ENCODE measurements at places on chromosomes 13 and 19. TPM values are rescaled to one million over a fixed set of nuclear protein-coding genes. Genes with fewer than 3 reads are reported as not detected.

C19orf73 gene
- polyA plus RNA-seq = 3.7 TPM

CACNA1A gene
- polyA plus RNA-seq = 0.22 TPM

ZNF229 gene
- polyA plus RNA-seq = 0.16 TPM

RASAL3 gene
- 37.4 TPM for polyA plus RNA-seq

CDX2 gene
- not detected for polyA plus RNA-seq

CYP2S1 gene
- not detected for polyA plus RNA-seq

APOC4 gene
- polyA plus RNA-seq = not detected

FGF22 gene
- polyA plus RNA-seq = not detected

OLFM4 gene
- polyA plus RNA-seq = not detected

ZNF221 gene
- 1.0 TPM for polyA plus RNA-seq

KIR2DL1 gene
- polyA plus RNA-seq = not detected

ZNF540 gene
- polyA plus RNA-seq = 4.8 TPM

SUPT20H gene
- polyA plus RNA-seq = 66.2 TPM

SOHLH2 gene
- not detected for polyA plus RNA-seq

GRCh38 chr13:101544979-101545378, 92.5 kb downstream of the ITGBL1 start:
- no peak overlapping the region for H3K4me3 ChIP-seq
- no peaks in the 10 kb centered on the region for H3K4me1 ChIP-seq
- DNase-seq = no peak
- H3K27ac ChIP-seq = no peak overlapping the region
- H3K27me3 ChIP-seq = no peaks in the 10 kb centered on the region
- no peaks in the 10 kb centered on the region for H3K36me3 ChIP-seq

- DNase-seq = no peak
- no peaks in the 10 kb centered on the region for H3K4me1 ChIP-seq
- H3K36me3 ChIP-seq = no peaks in the 10 kb centered on the region
- H3K27ac ChIP-seq = no peak overlapping the region
Observed at GRCh38 chr19:33684538-33685232, 62.9 kb downstream of the CHST8 start.

DNA sequence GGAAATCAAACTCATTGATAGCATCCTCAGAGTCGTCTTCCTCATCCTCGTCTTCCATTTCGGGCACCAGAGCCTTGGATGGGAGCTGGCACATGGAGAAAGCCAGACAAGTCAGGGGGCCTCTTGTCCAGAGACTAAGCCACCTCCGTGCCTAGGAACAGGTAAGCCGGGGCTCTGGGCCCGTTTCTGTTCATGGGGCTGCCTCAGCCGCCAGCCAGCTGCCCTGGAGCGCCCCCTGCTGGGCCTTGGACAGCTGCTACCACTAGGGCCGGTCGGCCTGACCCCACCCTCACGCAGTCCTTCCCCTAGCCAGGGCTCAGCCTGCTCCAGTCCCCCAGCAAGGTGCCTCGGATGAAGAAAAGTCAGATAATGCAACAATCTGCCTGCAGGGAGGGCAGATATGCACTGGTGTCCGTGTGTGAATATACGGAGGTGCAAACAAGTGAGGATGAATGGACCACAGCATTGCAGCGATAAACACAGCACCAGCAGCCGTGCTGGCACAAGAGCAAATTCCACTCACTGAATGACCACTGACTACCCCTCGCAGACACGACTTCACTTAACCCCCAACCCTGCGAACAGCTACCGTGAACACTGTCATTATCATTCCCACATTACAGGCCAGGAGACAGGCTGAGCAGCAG, 11.9 kb upstream of the PRKD2 start:
- no peaks in the 10 kb centered on the region for H3K27me3 ChIP-seq
- peak; percentile 79 for DNase-seq
- H3K27ac ChIP-seq = no peak overlapping the region
- peaks cover 9% of the 10 kb centered on the region for H3K4me1 ChIP-seq

- no peaks in the 10 kb centered on the region for H3K36me3 ChIP-seq
- DNase-seq = no peak
- H3K4me1 ChIP-seq = peaks cover 7% of the 10 kb centered on the region
- no peaks in the 10 kb centered on the region for H3K27me3 ChIP-seq
- H3K27ac ChIP-seq = no peak overlapping the region
- no peak overlapping the region for H3K4me3 ChIP-seq
Observed at GRCh38 chr19:15588265-15588664, 26.8 kb upstream of the CYP4F8 start.

DNA sequence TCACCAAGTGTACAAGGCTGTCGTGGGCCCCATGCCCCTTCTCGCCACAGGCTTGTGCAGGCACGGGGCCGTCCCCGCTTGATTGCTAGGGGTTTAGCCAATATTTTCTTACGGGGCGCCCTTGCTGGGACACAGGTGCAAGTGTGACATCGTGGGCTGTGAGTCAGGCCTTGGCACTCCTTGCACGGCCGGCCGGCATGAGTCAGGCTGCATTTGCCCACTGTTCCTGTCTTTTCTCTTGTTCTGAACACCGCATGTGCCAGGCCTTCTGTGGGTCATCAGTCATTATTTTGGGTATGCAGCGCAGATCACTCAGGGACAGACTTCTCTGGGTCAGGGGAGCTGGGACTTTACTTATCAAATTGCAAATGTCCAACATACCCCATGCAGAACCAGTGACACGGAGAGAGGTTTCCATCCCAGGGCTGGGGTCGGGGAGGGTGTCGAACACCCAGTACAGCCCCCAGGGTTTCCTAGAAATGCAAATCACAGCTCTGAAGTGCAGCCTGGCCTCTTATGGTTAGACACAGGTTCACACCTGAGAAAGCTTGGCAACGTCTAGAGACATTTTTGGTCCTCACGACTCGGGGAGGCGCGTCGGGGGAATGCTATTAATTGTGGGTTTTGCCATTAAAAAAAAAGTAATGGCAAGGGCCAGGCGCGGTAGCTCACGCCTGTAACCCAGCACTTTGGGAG, 22.5 kb upstream of the KLF2 start:
- H3K36me3 ChIP-seq = no peaks in the 10 kb centered on the region
- no peak for DNase-seq
- H3K27me3 ChIP-seq = no peaks in the 10 kb centered on the region
- no peak overlapping the region for H3K4me3 ChIP-seq
- H3K4me1 ChIP-seq = no peaks in the 10 kb centered on the region
- no peak overlapping the region for H3K27ac ChIP-seq

DNA sequence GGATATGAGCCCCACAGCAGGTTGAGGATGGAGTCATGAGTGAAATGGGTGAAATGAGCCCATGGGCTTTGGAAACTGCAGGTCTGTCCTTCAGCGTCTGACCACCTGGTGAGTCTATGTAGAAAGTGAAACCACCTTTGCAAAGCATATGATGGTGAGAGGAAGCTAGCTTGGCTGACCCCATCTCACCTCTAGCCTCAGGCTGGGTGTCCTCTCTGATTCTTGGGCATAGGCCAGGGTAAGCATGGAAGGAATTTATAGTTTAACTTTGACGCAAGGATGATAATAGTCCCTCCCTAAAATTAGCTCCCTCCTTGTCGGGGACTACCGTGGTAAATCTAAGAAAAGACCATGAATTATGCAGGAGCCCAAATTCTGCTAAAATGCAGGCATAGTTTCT, 16.8 kb upstream of the PSG9 start:
- no peak for DNase-seq
- H3K4me3 ChIP-seq = no peak overlapping the region
- no peaks in the 10 kb centered on the region for H3K4me1 ChIP-seq
- no peak overlapping the region for H3K27ac ChIP-seq
- no peaks in the 10 kb centered on the region for H3K27me3 ChIP-seq

GRCh38 chr19:29841559-29842367, 30.0 kb downstream of the CCNE1 start:
- H3K27ac ChIP-seq = no peak overlapping the region
- DNase-seq = no peak
- no peaks in the 10 kb centered on the region for H3K36me3 ChIP-seq
- H3K27me3 ChIP-seq = no peaks in the 10 kb centered on the region
- H3K4me1 ChIP-seq = peaks cover 34% of the 10 kb centered on the region

- DNase-seq = no peak
- H3K4me3 ChIP-seq = no peak overlapping the region
- no peaks in the 10 kb centered on the region for H3K27me3 ChIP-seq
- H3K36me3 ChIP-seq = no peaks in the 10 kb centered on the region
Observed at GRCh38 chr13:48448959-48449614, 36.2 kb upstream of the LPAR6 start.

DNA sequence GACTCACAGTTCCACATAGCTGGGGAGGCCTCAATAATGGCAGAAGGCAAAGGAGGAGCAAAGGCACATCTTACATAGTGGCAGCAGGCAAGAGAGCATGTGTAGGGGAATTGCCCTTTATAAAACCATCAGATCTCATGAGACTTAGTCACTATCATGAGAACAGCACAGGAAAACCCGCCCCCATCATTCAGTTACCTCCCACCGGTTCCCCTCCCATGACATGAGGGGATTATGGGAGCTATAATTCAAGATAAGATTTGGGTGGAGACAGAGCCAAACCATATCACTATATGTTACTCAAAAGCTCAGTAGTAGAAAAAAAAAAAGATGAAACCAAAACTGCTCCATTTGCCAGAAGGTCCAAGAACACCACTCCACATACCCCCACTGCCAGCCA, 58.5 kb downstream of the DNAJC15 start:
- no peaks in the 10 kb centered on the region for H3K36me3 ChIP-seq
- DNase-seq = no peak
- no peak overlapping the region for H3K27ac ChIP-seq
- H3K27me3 ChIP-seq = no peaks in the 10 kb centered on the region
- H3K4me1 ChIP-seq = peaks cover 3% of the 10 kb centered on the region
- no peak overlapping the region for H3K4me3 ChIP-seq

GRCh38 chr13:111153977-111154332, 38.8 kb downstream of the ARHGEF7 start:
- peak overlapping the region; percentile 87 for H3K4me3 ChIP-seq
- peak overlapping the region; percentile 67 for H3K27ac ChIP-seq
- no peaks in the 10 kb centered on the region for H3K27me3 ChIP-seq
- no peak for DNase-seq
- H3K4me1 ChIP-seq = peaks cover 23% of the 10 kb centered on the region

GRCh38 chr13:84380866-84381265, 498.6 kb upstream of the SLITRK1 start:
- no peaks in the 10 kb centered on the region for H3K27me3 ChIP-seq
- no peak overlapping the region for H3K27ac ChIP-seq
- no peak for DNase-seq
- H3K4me1 ChIP-seq = no peaks in the 10 kb centered on the region

- H3K4me3 ChIP-seq = no peak overlapping the region
- no peaks in the 10 kb centered on the region for H3K27me3 ChIP-seq
- H3K27ac ChIP-seq = peak overlapping the region; percentile 15
- peak; percentile 18 for DNase-seq
- H3K36me3 ChIP-seq = no peaks in the 10 kb centered on the region
Observed at GRCh38 chr13:108342369-108343289, 73.1 kb downstream of the TNFSF13B start.

GRCh38 chr13:35826626-35827254, 304.4 kb downstream of the DCLK1 start:
- DNase-seq = no peak
- H3K4me1 ChIP-seq = no peaks in the 10 kb centered on the region
- no peak overlapping the region for H3K4me3 ChIP-seq
- H3K27me3 ChIP-seq = no peaks in the 10 kb centered on the region
- H3K36me3 ChIP-seq = no peaks in the 10 kb centered on the region

GRCh38 chr13:111587249-111587648, 266.8 kb downstream of the TEX29 start:
- no peaks in the 10 kb centered on the region for H3K4me1 ChIP-seq
- no peak overlapping the region for H3K4me3 ChIP-seq
- no peaks in the 10 kb centered on the region for H3K36me3 ChIP-seq
- no peak for DNase-seq

- no peak for DNase-seq
- no peaks in the 10 kb centered on the region for H3K4me1 ChIP-seq
- no peak overlapping the region for H3K27ac ChIP-seq
- H3K4me3 ChIP-seq = no peak overlapping the region
- no peaks in the 10 kb centered on the region for H3K36me3 ChIP-seq
- no peaks in the 10 kb centered on the region for H3K27me3 ChIP-seq
Observed at GRCh38 chr19:53057904-53058580, 13.5 kb downstream of the ERVV-2 start.

DNA sequence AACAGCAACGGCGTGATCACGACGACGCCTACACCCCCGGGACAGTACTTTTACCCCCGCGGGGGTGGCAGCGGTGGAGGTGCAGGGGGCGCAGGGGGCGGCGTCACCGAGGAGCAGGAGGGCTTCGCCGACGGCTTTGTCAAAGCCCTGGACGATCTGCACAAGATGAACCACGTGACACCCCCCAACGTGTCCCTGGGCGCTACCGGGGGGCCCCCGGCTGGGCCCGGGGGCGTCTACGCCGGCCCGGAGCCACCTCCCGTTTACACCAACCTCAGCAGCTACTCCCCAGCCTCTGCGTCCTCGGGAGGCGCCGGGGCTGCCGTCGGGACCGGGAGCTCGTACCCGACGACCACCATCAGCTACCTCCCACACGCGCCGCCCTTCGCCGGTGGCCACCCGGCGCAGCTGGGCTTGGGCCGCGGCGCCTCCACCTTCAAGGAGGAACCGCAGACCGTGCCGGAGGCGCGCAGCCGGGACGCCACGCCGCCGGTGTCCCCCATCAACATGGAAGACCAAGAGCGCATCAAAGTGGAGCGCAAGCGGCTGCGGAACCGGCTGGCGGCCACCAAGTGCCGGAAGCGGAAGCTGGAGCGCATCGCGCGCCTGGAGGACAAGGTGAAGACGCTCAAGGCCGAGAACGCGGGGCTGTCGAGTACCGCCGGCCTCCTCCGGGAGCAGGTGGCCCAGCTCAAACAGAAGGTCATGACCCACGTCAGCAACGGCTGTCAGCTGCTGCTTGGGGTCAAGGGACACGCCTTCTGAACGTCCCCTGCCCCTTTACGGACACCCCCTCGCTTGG, 966 bp downstream of the JUNB start:
- H3K36me3 ChIP-seq = peaks cover 4% of the 10 kb centered on the region
- H3K27me3 ChIP-seq = no peaks in the 10 kb centered on the region
- peak; percentile 75 for DNase-seq
- H3K27ac ChIP-seq = peak overlapping the region; percentile 100
- H3K4me3 ChIP-seq = peak overlapping the region; percentile 88

- H3K36me3 ChIP-seq = no peaks in the 10 kb centered on the region
- no peak overlapping the region for H3K27ac ChIP-seq
- DNase-seq = no peak
- H3K4me3 ChIP-seq = peak overlapping the region; percentile 15
Observed at GRCh38 chr19:38003438-38004185, 96.6 kb downstream of the SIPA1L3 start.

Measured in CD4-positive, alpha-beta memory T cell (primary cell).